ENCODE measurements at places on chromosomes 16 and 17.

DNA sequence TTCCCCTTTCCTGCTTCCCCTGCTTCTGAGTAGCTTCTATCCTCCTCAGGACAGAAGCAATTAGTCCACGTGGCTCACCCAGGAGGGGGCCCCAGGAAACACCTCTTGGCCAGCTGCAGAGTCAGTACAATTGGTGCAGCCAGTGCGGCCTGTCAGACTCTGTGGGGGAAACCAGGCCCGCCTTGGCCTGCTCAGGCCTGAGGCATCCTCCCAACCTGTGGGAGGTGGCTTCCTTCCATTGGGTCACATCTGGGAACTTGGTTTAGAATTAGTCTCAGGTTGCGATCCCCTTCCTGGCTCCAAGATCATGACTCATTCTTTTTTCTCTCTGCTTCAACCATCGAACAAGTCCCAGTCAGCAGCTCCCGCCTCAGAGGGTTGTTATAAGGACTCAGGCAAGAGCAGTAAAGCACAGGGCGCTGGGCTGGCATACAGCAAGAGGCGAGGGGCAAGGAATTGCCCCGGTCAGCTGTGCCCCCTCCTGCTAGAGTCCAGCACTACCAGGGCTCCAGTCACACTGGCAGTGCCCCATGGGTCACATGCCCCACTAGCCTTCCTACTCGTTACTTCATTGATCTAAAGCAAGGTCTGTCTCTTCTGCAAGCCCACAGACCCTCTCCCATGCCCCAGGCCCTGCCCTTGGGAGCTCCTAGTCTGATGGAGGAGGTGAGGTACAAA is 8.1 kb upstream of the EPX start:
- peak; percentile 13 for DNase-seq

GRCh38 chr16:85390511-85391174 is 222.5 kb upstream of the GSE1 start:
- DNase-seq: peak; percentile 99

DNA sequence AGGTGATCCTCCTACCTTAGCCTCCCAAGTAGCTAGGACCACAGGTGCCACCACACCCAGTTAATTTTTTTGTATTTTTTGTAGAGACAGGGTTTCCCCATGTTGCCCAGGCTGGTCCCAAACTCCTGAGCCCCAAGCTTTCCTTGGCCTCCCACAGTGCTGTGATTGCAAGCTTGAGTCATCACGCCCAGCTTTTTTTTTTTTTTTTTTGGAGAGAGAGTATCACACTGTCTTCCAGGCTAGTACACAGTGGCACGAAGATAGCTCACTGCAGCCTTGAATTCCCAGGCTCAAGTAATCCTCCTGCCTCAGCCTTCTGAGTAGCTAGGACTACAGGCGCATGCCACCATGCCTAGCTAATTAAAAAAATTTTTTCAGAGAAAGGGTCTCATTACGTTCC is 27.2 kb downstream of the HEATR9 start:
- DNase-seq: peak; percentile 68

- no peak for DNase-seq
Observed at GRCh38 chr17:55577687-55578086, 66.4 kb upstream of the SMIM36 start.

- no peak for DNase-seq
Observed at GRCh38 chr16:85994492-85995490, 95.8 kb downstream of the IRF8 start.
